ENCODE measurements at places on chromosomes 4 and X.
A peak's percentile ranks its signal among the peaks of the same experiment; 100 is the strongest.

DNA sequence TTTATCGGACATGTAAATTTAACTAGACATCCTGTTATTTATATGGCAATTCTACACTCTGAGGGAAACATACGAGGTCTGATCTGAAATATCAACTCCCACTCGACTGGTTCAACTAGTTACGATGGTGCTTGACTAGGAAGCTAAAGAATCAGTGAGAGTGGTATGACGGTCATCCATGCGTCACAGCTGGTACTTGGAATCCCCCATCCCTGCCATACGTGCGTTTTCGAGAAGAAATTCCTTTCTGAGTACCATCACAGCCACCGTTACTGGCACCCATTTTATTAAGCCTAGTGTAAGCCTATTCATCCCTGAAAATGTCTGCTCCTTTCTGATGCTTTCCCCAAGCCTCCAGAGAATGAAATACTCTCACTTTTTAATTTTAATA lies 695 bp upstream of the PIGA start:
- peak; percentile 17 for DNase-seq

DNA sequence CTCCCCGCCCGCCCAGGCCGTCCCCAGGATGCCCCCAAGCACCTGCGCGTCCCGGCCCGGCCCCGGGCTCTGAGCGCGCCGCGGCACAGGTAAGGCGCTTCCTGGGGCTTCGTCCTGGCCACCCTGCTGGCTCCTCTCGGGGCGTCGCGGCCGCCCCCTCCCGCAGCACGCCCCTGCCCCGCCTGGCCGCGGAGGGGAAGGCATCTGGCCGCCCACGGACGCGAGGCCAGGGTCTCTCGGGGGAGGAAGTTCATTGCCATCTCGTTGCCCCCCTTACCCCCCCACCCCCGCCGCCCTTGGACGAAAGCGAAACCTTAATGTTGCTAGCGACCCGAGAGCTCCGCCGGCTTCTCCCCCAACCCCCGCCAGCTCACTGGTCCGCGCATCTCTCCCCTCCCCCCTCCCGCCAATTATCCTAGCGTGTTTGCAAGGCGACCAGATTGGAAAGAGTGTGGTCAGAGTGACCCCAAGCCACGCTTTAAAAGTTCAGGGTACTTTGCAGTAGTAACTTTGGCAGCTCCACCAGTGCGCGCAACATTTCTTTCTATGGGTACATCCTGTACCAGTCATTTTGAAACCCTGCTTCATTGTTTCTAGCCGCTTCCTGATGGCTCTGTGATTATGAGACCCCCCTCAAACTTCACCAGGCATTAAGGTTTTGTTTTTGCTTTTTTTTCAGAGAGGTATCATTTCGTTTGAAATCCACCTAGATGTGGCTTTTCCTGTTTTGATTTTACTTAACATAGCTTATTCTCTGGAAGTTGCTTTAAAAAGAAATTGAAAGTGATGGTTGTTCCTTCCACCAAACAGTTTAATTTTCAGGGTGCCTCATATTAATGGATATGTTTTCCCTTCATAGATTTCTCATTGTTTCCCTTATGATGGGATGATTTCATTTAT lies 626 bp downstream of the TBC1D1 start:
- DNase-seq, result no peak

- no peak for DNase-seq
These were observed 75.0 kb upstream of the SORBS2 start for GRCh38 chr4:185886832-185887524.

GRCh38 chrX:33307911-33308354 lies 96.6 kb upstream of the DMD start:
- no peak for DNase-seq

GRCh38 chrX:54182194-54182863 lies 725 bp downstream of the FAM120C start:
- peak; percentile 85 for DNase-seq

- DNase-seq, result no peak
These were observed 60.3 kb upstream of the DDX3X start for GRCh38 chrX:41273638-41274037.
